EL (cell line): ENCODE measurements at places on chromosomes 3 and 15.

GRCh38 chr3:186642014-186642413 lies 1.8 kb downstream of the FETUB start:
- DNase-seq, result no peak

DNA sequence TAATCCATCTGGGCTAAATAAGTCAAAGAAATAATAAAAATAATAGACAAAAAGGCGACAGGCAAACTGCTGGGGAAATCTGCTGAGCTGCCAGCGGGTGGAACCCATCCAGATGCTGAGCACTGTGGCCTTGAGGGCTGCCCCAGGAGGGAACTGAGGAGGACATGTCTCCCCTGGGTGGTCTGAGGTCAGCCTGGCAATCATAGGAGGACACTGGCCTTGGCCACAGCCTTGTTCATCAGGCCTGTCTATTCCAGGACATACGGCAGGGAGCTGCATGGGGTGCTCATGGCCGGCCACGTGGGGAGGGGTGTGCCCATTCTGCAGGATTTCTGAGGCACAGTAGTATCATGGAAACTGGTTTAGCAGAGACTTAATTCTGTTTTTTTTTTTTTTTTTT lies 21.5 kb upstream of the SNRPA1 start:
- DNase-seq, result no peak

GRCh38 chr3:13158871-13159270 lies 85.6 kb upstream of the IQSEC1 start:
- no peak for DNase-seq

GRCh38 chr3:9244495-9245183 lies 4.8 kb downstream of the SRGAP3 start:
- DNase-seq, result no peak

GRCh38 chr3:148727231-148727630 lies 29.5 kb downstream of the AGTR1 start:
- peak; percentile 60 for DNase-seq

GRCh38 chr3:122100083-122100482 lies 44.9 kb downstream of the CD86 start:
- DNase-seq, result no peak

- DNase-seq, result peak; percentile 59
Measured at GRCh38 chr3:171772427-171773056, 37.7 kb downstream of the PLD1 start.

- peak; percentile 0 for DNase-seq
Measured at GRCh38 chr3:22450786-22451400, 699.9 kb upstream of the ZNF385D start.

DNA sequence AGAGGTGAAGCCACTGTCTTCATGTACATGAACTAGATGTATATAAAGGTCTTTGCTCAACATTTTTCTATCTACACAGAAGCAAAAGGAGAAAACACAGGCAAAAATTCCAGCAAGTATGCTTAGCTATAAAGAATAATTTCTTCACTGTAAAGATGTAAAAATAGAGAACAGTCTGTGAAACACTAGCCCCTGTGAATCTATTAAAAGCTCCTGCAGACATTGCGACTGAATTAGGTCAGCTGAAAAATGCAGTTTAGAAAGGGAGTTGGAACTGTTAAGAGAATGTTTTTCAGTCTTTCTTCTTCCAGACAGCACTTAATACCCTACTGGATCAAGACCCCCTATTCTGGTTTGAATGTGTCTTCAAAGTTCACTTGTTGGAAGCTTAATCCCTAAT lies 291.5 kb downstream of the KBTBD8 start:
- no peak for DNase-seq

GRCh38 chr15:90271459-90272166 lies 6.1 kb downstream of the NGRN start:
- no peak for DNase-seq

DNA sequence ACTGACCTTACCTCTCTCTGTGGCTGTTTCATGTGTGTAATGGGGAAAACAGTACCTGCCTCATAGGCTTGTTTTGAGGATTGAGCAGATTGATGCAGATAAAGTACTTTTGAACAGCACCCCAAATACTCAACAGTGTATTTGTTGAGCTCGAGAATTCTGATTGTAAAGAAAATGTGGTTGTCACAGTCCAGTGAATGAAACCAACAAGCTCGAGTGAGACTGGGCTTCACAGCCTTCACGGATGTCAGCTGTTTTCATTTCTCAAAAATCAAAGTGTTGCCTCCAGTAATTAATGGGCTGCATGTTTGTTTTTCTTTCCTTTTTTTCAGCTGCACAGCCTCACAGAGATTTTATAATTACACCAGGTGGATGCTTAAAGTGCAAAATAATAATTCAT lies 43.7 kb downstream of the PARP15 start:
- DNase-seq, result no peak

DNA sequence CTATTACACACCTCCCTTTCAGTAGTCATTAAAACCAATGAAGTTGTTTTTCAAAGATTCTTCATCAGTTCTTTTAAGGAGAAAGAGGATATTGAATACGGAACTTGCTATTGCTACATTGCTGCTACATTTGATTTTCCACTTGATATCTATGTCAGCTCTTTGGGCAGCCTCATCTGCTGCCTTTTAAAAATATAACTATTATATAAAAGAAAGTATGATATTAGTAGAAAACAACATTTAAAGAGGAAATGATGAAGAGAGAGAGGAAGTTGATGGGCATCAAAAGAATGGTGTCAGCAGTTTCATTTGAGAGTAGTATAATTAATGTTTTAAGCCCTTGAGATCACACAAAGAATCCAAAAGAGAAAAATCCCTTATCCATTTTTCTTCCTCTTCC lies 171.4 kb downstream of the NFKBIZ start:
- DNase-seq, result no peak

- DNase-seq, result peak; percentile 58
Measured at GRCh38 chr3:147305533-147306250, 100.7 kb downstream of the ZIC4 start.

DNA sequence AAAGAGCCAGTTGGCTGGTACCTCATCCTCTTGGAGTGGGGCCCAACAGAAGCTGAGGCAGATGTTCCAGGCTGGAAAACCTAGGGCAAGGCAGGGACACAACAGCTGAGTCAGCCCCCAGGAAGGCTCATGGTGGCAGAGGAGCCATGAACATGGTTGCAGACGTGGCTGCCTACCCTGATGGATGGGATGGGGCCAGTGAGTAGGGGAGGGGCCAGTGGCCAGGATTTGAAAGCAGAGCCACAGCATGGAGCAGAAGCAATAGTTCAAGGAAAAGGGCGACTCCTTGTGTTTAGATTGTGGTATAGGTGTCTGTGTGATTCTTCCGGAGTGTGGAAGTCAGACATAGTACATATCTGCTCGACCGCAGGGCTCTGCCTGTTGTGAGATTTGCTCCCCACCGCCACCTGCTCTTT lies 24.2 kb downstream of the PXYLP1 start:
- DNase-seq, result no peak

GRCh38 chr15:66931768-66932633 lies 133.4 kb upstream of the SMAD3 start:
- DNase-seq, result peak; percentile 72

DNA sequence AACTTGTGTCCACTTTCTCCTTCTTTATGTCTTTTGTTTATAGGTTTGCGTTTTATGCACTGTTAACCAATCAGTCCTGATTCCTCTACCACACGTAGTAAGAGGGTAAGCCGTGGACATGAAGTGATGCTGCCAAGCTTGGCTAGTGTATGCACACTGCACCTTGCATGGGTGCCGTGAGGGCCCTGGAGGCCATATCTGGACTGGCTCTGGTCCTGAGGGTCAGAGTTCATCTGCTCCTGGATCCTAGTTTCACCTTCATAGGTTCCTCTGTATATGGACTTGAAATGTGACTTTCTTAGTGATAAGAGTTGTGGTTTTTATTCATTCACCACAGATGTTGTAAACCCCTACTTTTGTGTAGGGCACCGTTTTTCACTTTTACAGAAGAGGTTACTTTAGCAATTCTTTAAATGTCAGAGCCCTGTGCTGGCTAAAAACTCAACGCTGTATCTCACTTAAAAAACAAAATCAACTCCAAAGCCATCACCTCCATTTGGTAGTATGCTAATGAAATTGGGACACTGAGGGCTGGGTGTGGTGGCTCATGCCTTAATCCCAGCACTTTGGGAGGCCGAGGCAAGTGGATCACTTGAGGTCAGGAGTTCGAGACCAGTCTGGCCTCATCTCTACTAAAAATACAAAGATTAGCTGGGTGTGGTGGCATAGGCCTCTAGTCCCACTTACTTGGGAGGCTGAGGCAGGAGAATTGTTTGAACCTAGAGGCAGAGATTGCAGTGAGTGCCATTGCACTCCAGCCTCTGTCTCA lies 22.9 kb downstream of the SIAH2 start:
- no peak for DNase-seq

DNA sequence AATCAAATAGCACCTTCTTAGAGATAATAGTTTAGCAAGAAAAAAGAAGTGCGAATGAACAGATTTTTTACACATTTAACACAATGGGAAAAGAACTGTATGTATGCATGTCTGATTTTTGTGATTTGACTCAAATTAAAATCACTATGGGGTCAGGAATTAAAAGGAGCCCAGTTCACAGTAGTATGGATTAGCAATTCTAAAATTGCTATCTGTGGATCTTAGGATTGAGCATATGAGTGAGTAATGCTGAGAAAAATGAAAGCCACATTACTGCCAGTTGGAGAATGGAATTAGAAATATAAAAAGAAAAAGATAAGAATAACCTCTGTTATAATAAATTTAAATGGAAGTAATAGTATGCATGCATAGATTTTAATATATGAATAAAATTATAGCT lies 386.8 kb upstream of the PLSCR5 start:
- no peak for DNase-seq

GRCh38 chr15:29071232-29071881 lies 185.6 kb downstream of the APBA2 start:
- DNase-seq, result no peak

GRCh38 chr3:11059090-11059798 lies 66.7 kb downstream of the SLC6A1 start:
- DNase-seq, result peak; percentile 87

GRCh38 chr3:49910409-49911123 lies 6.9 kb upstream of the MST1R start:
- DNase-seq, result no peak

DNA sequence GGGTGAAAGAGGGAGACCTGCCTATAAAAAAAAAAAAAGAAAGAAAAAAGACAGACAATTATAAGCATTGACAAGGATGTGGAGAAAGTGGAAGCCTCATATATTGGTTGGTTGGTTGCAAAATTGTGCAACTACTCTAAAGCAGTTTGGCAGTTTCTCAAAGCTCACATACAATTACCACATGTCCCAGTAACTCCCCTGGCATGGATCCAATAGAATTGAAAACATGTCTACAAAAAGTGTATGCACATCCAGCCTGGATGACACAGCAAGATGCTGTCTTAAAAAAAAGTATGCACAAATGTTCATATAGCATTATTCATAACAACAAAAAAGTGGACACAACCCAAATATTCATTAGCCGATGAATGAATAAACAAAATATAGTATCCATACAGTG lies 19.5 kb downstream of the SETMAR start:
- peak; percentile 20 for DNase-seq

- peak; percentile 41 for DNase-seq
Measured at GRCh38 chr3:130688697-130689470, 57.7 kb downstream of the PIK3R4 start.

DNA sequence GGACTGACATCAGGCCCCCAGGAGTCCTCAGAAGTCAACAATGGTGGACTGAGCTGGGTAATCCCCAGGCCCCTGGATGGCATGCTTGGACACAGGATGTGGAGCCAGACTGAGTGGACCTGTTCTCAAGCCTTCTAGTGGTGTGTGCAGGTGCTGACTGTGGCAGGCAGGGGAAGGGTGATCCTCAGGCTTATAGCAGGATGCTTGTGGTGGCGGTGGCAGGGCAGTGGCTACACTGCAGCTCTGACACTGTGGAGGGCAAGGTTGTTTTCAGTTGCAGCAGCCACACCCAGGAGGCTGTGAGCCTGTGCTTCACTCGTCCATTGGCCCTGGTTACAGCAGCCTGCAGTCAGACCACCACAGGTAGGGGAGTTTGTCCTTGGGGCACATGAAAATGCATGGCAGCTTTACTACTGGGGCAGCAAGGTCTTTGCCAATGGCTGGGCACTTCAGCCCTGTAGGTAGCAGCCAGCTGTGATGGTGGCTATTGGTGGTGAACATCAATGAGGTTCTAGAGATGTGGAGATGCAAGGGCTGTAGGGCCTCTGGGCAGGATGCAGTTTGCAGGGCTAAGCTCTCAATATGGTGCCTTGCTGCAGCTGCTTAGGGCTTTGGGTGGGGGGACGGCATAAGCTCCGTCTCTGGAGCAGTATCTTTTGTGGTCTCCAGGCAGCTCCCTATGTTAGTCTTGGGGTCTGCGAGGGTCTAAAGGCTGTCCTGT lies 17.5 kb upstream of the MYO5A start:
- DNase-seq, result no peak

DNA sequence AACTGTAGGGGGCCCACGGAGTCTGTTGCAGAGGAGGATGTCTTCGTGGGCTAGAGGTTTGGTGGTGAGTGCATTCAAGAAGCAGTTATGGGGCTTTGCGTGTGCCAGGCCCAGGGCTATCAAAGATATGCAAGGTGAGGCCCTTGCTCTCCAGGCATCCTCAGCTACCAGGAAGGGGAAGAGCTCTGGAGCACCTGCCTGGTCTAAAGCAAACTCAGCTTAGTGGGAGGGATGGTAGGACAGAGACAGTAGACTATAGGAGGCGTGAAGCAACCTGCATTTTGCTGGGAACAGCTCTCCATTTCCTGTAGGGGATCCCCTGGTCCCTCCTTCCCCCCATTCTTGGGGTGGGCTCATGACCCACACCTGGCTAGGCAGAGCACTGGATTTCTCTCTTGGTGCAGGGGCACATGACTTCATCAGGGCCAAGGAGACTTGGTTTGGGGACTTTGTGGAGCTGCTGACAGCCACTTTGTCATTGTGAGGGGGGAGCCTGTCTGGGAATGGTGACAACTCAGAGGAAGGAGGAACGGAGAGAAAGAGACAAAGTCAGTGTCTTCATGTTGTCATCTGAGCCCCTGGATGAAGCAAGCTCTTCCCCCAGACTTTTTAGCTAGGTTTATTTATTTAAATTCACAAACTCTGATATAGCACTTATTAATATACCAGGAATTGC lies 8.6 kb upstream of the EEFSEC start:
- DNase-seq, result no peak

DNA sequence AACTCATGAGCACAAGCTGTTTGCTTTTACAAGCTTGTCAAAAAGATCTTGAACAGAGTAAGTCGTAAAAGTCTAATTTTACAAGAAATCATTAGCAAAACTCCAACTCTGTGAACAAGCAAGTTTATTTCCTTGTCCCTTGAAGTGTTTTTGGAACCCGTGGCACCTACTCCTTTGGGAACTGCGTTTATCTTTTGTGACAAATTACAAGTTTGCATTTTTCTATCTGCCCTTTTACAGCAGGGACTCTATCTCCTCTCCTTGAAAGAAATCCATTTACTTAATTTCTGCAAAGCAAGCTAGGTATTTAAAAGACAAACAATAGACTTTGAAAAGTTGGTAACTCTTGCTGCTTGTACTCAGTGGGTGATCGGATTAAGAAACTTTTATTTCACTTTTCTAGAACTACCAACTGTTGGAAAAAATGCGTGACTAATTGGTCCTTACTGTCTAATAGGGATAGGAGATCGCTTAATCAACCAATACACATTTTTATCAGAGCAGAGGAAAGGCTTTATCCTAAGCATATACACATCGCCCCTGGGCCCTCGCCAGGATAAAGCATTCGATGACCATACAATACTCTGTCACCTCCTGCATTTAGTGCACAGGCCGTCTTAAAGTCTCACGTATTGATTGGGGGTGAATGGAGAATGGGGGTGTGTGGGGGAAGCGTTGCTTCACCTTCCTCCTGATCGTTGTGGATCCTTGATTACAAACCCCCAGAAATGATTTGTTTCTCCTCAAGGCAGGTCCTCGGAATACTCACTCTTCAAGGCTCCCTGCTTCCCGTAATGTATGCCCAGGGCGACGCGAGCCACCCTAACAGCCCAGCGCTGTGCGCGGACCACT lies 1.7 kb downstream of the PRTG start:
- peak; percentile 29 for DNase-seq
